SW480 (cell line): ENCODE measurements at places on chromosomes 11 and 22.
A peak's percentile ranks its signal among the peaks of the same experiment; 100 is the strongest.

GRCh38 chr11:93525601-93526345 is 17.4 kb downstream of the SMCO4 start:
- DNase-seq = no peak

GRCh38 chr22:35785181-35785923 is 67.7 kb downstream of the APOL5 start:
- no peak for DNase-seq

DNA sequence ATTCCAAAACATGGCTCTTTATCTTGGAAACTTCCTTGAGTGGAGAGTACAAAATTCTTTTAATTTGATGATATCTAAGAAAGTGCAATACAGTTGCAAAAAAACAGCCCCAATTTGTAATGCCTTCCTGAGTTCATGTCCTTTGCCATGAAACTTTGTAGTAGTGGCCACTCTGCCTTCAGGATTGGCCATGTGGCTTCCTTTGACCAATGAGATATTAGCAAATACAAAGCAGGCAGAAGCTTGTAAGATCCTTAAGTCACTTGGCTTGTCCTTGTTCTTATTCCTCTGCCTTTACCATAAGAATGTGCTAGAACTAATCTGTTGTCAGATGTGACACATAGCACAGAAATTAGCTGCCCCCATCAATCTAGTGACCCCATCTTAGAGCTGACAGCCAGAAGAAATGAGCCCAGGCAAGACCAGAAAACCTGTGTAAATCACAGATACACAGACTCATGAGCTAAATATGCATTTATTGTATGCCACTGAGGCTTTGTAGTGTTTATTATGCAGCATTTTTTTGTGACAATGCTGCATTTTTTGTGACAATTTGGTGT is 29.8 kb upstream of the BLID start:
- DNase-seq = no peak

DNA sequence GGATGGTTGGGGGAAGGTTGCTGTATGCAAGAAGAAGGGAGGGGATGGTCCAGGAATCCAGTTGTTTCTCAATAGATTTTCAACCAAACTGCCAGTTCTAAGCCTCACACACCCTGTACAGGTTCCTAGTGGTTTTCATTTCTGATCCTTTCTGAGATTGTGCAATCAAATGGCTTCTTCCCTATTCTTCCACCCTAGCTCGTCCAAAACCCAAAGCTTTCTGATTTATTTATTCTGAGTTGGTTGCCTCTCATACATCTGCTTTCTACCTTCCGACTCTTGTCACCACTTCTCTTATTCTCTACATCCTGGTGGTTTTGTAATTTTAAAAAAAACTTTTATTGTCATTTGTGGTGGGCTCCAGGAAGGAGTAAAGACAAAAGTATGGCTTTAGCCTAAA is 12.6 kb downstream of the OR5A2 start:
- no peak for DNase-seq

GRCh38 chr11:88103337-88104206 is 71.7 kb downstream of the RAB38 start:
- peak; percentile 60 for DNase-seq

GRCh38 chr22:27405672-27406388 is 395.7 kb downstream of the MN1 start:
- DNase-seq = peak; percentile 33

DNA sequence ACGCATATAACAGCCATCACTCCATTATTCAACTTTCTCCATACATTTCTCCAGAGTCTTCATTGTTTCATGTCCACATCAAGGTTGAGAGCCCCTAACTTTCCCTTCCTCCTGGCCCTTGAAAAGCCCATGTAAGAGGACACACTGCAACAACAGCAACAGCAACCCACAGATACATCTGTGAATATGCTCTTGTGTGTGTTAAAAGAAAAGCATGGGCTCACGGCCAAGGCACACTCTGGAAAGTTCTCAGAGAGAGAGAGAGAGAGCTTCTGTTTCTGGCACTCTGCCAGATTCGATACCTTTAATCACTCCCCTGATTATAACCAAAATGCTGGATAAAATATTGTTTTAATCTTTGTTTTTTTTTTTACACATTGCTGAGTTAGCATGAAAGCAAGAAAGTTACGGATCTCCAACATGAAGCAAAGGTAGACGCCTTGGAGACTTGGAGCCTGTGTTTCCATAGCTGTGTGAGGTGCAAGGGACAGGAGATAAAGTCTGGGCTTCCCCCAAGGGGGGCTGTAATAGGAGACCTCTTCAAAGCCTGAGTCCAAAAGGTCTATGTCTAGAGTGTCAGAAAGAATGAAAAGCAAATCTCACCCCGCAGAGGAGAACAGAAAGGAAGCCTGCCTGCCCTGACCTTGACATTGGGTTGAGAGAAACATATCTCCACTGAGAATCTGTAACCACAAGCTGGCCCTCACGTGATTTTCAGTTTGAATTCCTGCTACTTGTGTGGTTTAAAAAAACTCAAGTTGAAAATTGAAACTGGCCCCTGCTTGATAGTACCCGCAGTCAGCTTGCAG is 33.7 kb upstream of the MPPED1 start:
- peak; percentile 13 for DNase-seq
